ENCODE measurements at places on chromosomes 1 and 21. TPM values are rescaled to one million over a fixed set of nuclear protein-coding genes. Genes with fewer than 3 reads are reported as not detected.

- DNase-seq: peak; percentile 61
Measured at GRCh38 chr1:55214934-55215193, 300 bp downstream of the USP24 start.

DNA sequence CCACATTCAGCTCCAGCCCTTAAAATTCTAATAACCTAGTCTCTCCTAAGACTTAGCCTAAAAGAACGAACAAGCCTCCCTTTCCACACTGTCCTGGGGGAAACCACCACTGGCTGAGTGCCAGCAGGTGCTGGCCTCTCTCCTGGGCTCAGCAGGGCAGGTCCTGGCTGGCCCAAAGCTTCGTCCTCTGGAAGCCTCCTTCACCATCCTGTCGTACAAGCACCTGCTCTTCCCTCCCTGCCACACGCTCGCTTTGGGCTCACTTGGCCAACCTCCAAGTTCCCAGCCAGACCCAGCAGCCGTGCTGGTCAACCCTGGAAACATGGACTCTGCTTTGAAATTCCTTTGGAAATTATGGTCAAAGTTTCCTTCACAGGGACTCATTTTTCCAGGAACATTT, 58.2 kb upstream of the SLC25A33 start:
- no peak for DNase-seq

Gene SLC45A1
- 1.6 TPM for polyA plus RNA-seq

DNA sequence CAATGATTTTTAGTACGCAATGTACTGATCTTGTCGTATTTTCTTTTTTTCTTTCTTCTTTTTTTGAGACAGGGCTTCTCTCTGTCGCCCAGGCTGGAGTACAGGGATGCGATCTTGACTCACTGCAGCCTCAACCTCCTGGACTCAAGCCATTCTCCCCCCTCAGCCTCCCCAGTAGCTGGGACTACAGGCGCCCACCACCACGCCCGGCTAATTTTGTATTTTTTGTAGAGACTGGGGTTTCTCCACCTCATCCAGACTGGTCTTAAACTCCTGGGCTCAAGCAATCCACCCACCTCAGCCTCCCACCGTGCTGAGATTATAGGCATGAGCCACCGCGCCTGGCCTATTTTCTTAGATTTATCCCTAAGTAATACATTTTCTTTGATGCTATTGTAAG, 43.9 kb upstream of the COL6A2 start:
- DNase-seq: no peak

- no peak for DNase-seq
Measured at GRCh38 chr1:238611406-238611805, 720.7 kb upstream of the ZP4 start.

- DNase-seq: no peak
Measured at GRCh38 chr21:38166173-38166535, 90.6 kb upstream of the KCNJ15 start.
